ENCODE measurements at places on chromosomes 4 and X. TPM values are rescaled to one million over a fixed set of nuclear protein-coding genes. Genes with fewer than 3 reads are reported as not detected.

GRCh38 chrX:31392513-31392912, 320.7 kb upstream of the FTHL17 start:
- no peak for DNase-seq

GRCh38 chrX:68443155-68443868, 10.0 kb upstream of the OPHN1 start:
- DNase-seq, result no peak

DNA sequence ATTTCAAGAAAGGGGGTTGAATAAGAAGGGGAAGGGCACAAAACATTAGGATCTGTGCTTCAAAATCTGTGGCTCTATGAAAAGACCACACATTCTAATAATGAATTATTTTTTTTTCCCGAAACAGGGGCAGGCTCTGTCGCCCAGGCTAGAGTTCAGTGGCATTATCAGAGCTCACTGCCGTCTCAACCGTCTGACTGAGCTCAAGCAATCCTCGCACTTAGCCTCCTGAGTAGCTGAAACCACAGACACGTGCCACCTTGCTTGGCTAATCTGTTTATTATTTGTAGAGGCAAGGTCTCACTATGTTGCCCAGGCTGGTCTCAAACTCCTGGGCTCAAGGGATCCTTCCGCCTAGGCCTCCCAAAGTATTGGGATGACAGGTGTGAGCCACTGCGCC, 33.4 kb downstream of the ACSL1 start:
- no peak for DNase-seq

DNA sequence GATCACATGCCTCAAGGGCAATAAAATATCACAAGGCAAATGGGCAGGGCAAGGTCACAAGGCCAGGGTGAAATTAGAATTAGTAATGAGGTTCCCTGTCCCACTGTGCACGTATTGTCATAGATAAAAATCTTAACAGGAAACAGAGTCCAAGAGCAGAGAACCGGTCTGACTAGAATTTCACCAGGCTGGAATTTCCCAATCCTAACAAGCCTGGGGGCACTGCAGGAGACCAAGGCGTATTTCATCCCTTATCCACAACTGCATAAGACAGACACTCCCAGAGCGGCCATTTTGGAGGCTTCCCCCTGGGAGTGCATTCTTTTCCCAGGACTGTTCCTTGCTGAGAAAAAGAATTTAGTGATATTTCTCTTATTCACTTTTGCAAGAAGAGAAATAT, 25.9 kb upstream of the PRDM5 start:
- DNase-seq, result no peak

GRCh38 chr4:138310498-138310897, 68.3 kb upstream of the SLC7A11 start:
- no peak for DNase-seq

GRCh38 chrX:44400588-44400987, 57.1 kb upstream of the EFHC2 start:
- no peak for DNase-seq

DNA sequence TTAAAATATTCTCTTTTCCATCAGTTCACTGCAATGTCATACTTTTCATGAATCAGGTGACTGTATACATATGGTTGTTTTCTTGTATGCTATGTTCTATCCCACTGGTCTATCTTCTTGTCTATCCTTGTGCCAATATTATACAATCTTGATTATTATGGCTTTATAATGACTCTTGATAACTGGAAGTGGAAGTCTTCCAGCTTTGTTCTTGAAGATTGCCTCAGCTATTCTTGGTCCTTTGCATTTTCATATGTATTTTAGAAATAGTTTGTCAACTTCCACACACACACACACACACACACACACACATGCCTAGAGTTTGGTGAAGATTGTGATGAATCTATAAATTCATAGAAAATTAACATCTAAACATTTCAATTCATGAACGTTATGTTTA, 67.9 kb downstream of the SHROOM3 start:
- no peak for DNase-seq

DNA sequence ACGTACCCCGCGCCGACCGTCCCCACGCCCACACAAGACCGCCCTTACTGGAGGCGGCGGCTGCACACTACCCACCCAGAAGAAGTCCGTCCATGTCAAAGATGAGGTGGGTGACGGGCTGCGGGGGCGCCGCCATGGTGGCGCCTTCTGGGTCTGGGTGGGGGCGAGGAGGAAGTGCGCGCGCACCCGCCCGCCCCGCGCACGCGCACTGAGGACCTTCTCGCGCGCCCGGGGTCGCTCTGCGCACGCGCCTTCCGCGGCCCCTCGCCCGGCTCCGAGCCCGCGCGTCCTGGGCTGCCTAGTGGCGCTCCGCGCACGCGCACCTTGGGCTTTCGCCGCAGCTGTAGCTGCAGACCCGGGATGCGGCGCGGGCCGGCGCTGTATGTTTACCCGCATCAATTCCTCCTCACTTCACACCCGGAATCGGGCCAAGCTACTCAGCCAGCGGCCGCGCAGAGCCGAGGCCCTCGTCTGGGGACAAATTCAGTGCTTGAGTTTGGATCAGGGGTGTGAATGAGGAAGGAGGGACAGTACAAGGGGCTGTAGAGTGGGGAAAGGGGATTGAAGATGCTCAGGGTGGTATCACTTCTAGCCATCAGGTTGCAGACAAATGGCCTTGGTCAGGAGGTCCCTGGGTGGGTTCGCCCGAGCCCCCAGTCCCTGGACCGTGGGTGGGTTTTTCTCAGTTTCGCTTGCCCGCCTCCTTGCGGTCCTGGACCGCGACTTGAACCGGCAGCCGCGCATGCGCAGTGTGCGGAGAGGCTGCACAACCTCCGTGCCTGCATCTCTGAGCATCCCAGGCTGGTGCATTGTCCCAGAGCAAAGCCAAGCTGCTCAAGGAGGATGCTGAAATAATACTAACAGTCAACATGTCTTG, at the start of gene PUDP:
Gene PUDP (minus strand): TSS at position 176 of the 877 bp plus-strand sequence. CDS start 40 bp downstream, at position 136.
- DNase-seq, result no peak

GRCh38 chrX:103361798-103362197, 5.5 kb downstream of the TCEAL9 start:
- DNase-seq, result no peak

GRCh38 chrX:30615229-30615628, 37.7 kb upstream of the TASL start:
- no peak for DNase-seq

GRCh38 chr4:10288830-10289537, 168.2 kb downstream of the ZNF518B start:
- no peak for DNase-seq

DNA sequence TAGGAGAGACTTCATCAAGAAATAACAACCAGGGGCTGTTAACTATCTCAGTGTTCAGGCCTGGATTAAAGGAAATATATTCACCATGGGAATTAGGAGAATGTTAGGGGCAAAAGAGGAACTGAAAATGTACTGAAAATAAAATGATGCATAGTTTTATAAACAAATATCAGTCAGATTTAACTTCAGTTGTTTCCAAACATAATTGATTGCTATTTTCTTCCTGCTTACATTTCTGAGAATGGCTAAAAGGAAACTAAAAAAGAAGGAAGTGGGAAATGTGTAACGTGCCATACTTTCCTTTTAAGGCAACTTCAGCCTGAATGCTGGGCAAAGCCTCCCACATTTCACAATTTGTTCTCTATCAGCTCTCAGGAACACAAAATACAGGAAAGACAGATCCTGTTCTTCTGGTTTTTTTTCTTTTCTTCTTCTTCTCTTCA, 178.1 kb downstream of the MAML3 start:
- DNase-seq, result no peak

- DNase-seq, result no peak
These were observed 876.3 kb downstream of the C4orf33 start for GRCh38 chr4:129972257-129972656.

DNA sequence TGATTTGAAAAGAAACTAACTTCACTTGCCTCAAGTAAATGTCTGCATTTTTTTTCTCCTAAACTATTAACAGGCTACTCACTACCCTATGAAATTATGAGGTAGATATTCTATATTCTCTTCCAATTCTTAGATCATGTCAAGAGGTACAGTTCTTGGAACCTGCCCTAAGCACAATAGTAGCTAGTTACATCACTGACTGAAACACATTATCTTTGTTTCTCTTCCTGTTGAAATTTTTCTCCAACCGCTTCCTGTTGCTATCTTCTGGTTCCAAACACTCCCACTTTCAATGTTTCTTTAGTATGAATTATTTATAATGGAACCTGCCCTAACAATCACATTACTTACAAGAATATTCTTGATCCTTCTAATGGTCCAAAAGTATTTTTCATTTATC, 5.0 kb upstream of the BANK1 start:
- no peak for DNase-seq

DNA sequence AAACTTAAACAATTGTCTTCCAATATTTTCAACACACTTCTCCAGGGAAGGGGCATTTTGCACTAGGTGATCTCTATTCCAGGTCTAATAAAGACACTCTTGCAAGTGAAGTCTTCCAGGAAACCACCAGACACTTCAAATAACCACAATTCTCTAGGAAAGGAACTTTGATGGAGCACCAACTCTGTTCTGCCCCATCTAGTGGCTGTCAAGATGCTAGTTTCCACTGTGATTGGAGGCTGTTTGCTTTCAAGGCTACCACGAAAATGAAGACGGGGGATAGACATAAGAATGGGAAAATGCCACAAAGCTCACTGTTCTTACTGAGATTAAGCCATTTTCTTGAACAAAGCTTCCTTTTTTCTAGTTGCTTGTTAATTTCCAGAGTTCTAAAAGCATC, 100.6 kb upstream of the F9 start:
- no peak for DNase-seq

DNA sequence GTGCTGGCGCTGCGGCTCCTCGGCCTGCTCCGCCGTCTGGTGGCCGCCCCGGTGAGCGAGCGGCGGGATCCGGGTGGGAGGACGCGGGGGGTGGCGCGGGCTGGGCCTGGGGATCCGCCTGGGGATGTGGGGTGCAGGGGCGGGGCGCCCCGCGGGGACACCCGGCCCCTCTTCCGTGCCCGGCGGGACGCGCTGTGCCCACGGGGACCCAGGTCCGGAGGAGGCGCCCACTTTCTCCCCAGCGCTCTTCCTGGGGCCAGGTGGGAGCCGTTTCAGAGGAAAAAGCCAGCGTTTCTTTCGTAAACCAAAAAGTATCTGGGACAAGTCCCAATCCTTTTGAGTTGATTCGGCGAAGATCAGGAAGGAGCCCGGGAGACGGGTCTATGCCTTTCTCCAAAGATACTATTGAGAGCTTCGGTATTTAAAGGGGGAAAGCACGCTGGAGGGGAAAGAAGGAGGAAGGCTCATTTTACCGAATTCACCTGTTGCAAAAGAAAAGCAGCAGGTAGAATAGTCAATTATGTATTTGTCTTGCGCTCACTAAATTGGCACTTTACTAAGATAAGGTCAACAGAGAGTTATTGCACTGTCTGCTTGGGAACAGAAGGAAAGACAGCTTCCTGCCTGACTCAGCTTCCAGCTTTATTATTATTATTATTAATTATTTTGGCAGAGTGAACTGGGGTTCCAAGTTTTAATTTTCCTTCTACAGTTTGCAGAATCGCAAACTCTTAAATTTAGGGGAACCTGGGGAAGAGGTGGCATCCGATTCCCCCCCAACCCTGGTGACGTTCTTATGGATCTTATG, 81.5 kb upstream of the CD99 start:
- DNase-seq, result no peak

- DNase-seq, result no peak
These were observed 385.8 kb downstream of the PPARGC1A start for GRCh38 chr4:23504083-23504482.

- DNase-seq, result no peak
These were observed 234.6 kb downstream of the AFAP1 start for GRCh38 chr4:7705062-7705461.

DNA sequence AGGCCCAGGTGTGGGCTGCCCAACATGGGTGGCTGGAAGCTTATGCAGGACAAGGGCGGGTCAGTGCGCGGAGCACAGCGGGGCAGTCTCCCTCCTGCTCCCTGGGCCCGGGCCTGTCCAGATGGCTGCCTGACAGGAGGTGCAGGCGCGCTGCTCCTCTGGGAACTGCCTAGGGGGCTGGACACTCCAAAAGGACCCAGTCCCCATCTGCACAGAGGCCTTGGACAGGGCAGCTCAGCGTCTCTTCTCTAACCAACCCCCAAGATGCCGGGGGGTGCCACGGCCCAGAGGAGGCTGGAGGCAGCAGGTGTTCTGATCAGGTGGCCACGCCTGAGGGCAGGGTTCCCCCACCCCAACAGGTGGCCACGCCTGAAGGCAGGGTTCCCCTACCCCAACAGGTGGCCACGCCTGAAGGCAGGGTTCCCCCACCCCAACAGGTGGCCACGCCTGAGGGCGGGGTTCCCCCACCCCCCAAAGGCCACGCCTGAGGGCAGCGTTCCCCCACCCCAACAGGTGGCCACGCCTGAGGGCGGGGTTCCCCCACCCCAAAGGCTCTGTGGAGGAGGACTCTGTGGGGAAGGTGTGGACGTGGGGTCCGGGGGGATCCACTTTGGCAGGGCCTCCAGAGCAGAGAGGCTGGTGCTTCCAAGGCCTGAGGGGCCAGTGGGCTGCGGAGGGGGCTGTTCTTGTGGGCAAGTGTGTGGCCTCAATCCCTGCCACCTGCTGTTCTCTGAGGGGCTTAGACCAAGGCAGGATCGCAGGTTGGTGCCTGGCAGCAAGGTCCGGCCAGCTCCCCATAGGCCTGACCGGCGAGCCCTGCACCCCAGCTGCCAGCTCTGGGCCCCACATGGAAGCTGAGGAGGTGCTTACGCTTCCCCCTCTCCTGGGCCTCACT, 36.1 kb downstream of the CPLX1 start:
- DNase-seq, result no peak

- no peak for DNase-seq
These were observed 161.7 kb downstream of the BRWD3 start for GRCh38 chrX:80648023-80648422.

- no peak for DNase-seq
These were observed 28.1 kb upstream of the RASGEF1B start for GRCh38 chr4:81499840-81500239.

GRCh38 chr4:20251796-20252655, at the start of gene SLIT2:
SLIT2 (plus strand) TSS chr4:20251905; CDS start chr4:20253816, 1,911 bp downstream.
- DNase-seq, result peak; percentile 97

- DNase-seq, result no peak
These were observed 50.3 kb upstream of the STPG2 start for GRCh38 chr4:98193459-98194105.

GRCh38 chr4:89279385-89279784, 28.2 kb downstream of the GPRIN3 start:
- no peak for DNase-seq

DNA sequence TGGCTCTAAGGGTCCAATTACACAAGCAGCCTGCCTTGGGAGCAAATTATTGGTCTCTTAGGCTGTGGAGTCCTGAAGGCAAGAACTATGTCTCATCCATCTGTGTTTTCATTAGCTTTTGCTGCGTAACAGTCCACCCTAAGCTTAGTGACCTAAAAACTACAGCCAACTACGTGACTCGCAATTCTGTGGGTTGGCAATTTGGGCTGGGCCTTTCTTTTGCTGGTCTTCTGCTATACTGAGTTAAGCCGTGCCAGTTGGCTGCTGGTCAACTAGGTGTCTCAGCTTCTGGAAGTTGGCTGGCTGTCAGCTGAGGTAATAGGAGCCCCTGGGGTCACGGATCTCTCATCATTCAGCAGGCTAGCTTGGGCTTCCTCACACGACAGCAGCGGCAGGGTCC, 205.6 kb upstream of the S100G start:
- no peak for DNase-seq

The CYSLTR1 gene
- 25.7 TPM for total RNA-seq

The PPP4R3C gene
- total RNA-seq, result not detected

The SLC2A9 gene
- 5.6 TPM for total RNA-seq

The FAAH2 gene
- 0.46 TPM for total RNA-seq

The OPRPN gene
- not detected for total RNA-seq

The LDOC1 gene
- 5.9 TPM for total RNA-seq

The MND1 gene
- not detected for total RNA-seq

The CDS1 gene
- 1.7 TPM for total RNA-seq

The USP17L11 gene
- not detected for total RNA-seq

The LINC00632 gene
- 17.2 TPM for total RNA-seq

The ABCG2 gene
- total RNA-seq, result 2.2 TPM

The CXCL1 gene
- 1.8 TPM for total RNA-seq

The GAGE2A gene
- total RNA-seq, result not detected

The TMEM156 gene
- not detected for total RNA-seq
